HuH-7.5 (cell line): ENCODE measurements at places on chromosomes 12 and 14.
A peak's percentile ranks its signal among the peaks of the same experiment; 100 is the strongest.

DNA sequence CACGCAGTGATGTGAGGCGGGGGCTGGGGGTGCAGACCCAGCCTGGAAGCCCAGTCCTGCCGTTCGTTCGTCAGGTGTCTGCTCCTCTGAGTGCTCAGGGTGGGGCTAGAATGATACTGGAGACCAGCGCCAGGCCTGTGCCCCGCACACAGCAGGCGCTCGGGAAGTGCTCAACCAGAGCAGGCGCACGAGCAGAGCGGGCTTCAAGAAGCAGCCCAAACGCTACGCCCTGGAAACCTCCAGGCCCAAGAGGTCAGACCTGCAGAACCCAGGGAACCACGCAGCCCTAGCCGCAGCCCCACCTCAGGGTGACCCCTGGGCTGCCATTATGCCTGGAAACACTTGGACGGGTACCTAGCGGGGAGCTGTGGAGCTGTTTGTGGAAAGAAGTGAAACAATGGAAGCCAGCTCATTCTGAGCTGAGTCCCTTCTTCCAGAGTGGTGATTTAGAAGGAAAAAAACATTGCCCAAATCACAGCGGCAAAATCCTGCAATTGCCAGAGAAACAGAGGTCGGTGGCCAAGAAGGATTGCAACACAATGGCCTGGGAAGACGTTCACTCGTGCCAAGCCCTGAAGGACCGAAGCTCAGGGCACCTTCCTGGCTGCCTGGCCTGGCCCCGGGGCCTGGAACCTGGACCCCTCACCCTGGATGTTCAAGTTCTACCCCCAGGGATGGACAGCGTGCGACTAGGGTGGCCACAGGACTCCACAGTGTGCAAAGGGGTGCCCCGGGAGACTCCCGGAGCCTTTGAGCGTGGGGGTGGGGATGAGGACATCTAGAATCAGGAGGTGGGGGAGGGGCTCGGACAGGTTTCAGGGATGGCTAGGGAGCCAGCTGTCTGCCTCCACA, 40.4 kb upstream of the DIO3 start:
- no peak for DNase-seq

DNA sequence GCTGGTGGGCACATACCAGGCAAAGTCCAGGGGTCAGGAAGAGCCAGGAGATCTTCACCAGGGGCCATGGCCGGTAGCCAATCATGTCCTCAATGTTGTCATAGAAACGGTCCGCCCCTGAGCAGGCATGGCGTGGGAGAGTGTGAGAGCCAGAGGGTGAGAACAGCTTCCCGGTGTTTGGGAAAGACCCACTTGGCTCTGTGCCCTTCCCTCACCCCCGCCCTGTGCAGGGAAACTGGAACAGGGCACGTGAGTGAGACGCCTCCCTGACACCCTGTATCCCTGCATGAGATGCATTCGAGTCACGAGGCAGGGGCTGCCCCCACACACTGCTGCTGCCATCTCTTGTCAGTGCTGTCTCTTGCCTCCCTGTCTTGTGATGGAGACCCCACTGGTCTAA, 20.7 kb downstream of the SLC6A12 start:
- no peak for DNase-seq

DNA sequence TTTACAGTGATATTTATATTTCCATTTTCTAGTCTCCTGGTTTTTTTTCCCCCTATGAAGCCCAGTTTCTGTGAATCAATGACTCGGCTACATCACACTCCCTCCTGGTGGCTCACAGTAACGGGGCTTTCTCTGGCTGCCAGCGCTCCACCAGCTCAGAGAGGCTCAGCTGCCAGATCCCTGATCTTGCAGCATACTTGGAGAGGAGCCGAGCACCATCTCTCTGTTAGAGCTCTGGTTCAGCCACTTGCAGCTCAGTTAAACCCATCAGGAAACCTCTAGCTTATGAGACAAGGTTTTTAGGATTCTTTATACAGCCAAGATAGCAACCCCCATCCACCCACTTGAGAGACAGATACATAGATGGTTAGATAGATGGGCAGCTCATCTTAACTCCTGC, 74.6 kb downstream of the CIT start:
- DNase-seq, result no peak

DNA sequence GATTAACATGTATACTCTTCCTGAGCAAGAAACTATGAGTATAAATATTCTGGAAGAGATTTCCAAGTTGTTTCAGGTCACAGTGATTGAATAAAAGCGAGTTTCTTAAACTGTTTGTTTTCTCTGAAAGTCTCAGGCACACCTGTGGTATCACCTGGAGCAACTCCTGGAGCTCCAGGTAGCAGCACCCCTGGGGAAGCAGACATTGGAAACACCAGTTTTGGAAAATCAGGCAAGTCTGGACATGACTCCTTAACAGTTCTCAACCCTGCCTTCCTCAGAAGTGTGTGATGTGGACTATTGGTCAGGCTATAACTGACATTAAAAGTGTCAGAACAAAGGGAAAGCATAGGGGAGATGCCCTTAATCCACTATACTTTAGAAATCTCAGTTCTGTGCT, 217.6 kb upstream of the CNTN1 start:
- no peak for DNase-seq

DNA sequence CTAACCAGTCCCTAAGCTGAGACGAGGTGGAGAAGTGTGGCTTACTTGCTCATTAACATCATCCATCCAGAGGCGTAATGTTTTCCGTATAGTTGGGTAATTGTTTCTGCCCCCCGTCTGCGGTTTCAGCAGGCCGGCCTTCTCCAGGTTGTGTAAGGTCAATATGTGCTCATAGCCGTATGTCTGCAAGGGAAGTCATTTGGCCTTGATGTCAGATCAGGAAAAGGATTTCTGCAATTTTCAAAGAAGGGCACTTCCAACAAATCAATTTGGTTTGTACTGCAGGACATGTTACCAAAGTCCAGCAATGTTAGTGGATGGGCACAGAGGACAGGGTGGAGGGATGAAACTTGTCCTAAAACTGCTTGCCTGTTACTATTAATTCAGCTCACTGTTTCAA, 9.9 kb upstream of the DIABLO start:
- DNase-seq, result no peak

DNA sequence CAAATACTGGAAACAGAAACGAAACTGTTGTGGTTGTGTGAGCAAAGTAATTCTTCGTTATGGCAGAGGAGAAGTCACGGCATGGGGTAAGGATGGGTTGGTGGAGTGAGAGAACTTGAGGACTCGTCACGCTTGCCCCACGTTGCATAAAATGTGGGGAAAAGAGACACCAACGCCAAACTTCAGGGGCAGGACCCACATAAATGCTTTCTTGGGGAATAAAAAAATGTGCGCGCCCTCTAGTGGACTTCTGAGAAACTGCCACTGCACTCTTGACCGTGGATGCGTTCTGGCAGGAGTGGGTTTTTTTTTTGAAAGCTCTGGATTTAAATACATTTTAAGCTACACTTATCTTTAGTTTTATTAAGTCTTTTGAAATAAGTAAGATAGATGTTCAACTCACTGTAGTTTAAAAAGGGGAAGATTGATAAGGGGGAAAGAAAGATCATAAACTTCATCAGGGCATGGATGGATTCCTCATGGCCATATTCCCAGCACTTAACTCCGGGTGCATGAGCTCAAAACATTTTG, 4.1 kb upstream of the IGF1 start:
- DNase-seq, result peak; percentile 11

DNA sequence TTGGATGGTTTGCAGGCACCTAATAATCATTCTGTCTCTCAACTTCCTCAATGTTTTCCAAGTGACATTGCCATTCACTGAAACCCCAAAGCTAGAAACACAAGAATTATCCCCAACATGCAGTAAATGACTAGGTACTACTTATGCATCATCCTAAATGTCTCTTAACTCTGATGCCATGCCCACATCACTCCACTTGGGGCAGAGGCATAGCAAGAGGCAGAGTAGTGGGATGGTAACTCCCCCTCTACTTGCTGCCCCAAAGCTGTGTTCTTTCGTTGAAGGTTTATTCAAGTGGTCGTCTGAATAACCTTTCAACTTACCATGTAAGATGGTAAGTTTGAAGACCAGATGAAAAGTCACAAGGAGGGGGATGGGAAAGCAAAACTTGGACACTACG, 77.9 kb upstream of the SOX5 start:
- no peak for DNase-seq
